ENCODE measurements at places on chromosomes 5 and 9.

GRCh38 chr9:131031005-131031641 lies 22.1 kb downstream of the LAMC3 start:
- no peak for DNase-seq

DNA sequence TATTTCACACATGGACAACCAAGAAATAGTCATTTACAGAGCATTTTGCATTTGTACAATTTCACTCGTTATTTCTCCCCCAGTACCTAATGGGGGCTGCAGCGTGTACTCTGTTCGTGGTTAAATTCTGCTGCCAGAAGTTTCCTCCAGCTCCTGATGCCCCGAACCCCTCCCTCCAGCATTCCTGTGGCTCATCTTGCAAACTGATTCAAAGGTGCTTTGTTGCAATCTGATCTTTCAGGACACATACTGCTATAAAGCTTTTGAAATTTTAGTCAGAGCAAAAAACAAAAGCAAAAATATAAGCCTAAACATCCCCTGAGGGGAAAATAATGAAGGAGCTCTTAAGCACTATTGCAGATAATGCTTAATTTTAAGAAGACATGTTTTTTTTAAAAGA lies 27.7 kb downstream of the UBLCP1 start:
- no peak for DNase-seq

GRCh38 chr5:37836235-37836591 lies 3.6 kb downstream of the GDNF start:
- no peak for DNase-seq

- no peak for DNase-seq
Measured at GRCh38 chr9:16193066-16193465, 640.2 kb downstream of the CCDC171 start.

DNA sequence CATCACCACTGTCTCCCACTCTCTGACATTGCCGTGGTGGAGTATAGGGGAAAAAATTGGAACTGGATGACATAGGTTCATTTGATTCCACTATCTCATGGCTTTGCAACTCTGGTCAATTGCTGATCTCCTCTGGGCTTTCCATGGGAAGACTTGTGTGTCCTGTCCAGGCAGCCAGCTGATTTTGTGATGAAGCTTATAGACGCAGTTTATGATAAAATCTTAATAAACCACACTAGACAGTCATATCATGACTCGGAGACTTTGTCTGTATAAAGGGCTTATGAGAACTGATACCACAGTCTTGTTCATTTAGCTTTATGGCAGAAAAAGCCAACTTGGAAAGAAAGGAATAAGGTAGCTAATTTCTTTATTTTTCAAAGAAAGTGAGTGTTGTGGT lies 296.5 kb downstream of the MAST4 start:
- DNase-seq = no peak

DNA sequence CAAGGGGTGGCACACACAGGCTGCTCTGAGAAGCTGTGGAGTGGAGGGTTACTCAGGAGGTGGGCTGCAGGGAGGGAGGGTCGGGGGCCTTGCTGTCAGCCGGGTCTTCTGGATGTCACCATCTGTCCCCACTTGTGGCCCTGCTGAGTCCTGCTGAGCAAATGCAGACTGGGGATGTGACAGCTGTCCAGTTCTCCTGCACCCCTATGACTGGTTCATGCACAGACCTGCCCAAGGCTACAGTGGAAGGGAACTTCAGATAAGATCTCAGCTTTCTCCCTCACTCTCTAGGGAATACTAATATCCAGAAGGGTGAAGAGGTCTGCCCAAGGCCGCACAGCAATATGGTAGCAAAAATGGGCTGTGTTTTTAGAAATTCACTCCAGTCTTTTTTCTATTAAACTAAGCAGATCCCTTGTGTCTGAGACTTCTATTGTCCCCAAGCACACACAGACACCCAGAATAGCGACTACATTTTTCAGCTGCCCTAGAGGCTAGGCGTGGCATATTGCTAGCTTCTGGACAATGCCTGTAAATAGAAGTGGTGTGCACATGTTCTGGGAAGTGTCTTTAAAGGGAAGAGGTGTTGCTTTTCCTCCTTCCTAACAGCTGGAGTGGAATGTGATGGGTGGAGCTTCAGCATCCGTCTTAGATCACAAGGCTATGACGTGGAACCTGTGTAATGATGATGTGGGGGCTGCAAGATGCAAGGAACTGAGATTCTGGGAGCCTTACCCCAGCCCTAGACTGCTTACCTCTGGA lies 51.1 kb upstream of the TBC1D2 start:
- DNase-seq = no peak

- no peak for DNase-seq
Measured at GRCh38 chr5:173735184-173735583, 118.7 kb upstream of the BOD1 start.

GRCh38 chr5:172505403-172505759 lies 51.1 kb upstream of the SH3PXD2B start:
- DNase-seq = no peak

GRCh38 chr9:79952401-79952800 lies 380.6 kb downstream of the TLE4 start:
- DNase-seq = no peak

DNA sequence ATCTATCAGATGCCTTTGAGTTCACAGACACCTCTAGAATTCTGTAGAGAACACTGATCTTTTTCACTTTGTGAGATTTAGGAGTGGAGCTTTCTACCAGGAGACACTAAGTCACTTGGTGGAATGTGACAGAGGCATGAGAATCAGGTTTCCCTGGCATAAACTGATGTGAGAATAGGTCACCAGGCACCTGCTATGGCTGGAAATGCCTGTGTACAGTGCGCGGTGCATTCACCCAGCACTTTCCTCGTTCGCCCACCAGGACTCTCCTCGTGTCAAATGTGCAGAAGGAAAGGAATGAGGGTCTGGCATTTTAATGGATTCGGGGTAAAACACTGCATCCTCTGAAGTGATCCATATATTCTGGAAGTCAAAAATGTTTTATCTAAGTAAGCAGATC lies 281.8 kb upstream of the TUT7 start:
- no peak for DNase-seq

DNA sequence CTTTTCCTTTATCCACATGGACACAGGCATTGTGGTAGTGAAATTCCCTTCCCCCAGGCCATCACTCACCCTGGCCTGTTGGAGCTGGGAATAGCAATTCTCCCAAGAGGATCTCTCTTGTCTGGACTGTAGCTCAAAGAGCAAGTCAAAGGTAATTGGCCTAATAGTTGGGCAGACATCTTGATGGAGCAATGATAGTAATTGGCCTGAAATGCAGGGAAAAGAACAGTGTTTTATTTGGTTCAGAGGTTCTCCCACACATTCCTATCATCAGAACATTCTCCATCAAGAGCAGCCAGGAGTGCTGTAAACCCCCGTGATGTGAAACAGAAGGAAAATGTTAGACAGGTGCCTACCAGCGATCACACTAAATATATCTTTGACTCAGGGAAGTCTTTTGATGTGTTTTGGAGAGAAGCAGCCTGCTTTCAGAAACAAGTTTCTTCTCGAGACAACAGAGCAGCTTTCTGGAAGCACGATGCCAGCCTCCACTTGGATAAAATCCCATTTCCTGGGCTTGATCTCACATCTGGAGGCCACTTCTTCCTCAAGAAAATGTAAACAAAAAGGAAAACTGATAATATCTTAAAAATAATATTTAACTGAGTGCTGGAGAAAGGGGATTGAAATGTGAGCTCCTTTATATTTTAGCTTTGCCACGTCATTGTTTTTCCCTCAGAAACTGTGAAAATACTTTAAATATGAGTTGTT lies 198.1 kb upstream of the WWC1 start:
- DNase-seq = no peak

DNA sequence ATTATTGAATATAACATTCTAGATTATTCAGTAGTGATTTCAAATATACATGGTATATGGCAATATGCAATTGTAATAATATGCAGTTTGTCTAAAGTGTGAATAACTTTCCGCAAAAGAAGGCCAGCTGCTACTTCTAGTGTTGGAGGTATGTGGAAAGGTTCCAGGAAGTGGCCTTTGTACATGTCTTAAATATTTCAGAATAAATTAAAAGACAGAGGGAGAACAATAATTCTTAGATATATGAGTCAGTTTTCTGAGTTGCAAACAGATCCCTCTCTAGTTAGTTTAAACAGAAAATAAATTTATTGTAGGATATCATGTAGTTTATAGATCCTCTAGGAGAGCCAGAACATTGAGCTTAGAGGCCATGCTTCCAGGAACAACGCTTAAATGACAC lies 210.8 kb upstream of the ELL2 start:
- no peak for DNase-seq

GRCh38 chr5:6827526-6828219 lies 114.4 kb downstream of the TENT4A start:
- peak; percentile 11 for DNase-seq

GRCh38 chr9:93612796-93613154 lies 36.4 kb downstream of the PHF2 start:
- DNase-seq = no peak

- no peak for DNase-seq
Measured at GRCh38 chr5:138360941-138361452, 8.5 kb downstream of the KDM3B start.

- no peak for DNase-seq
Measured at GRCh38 chr5:78293851-78294247, 649 bp downstream of the AP3B1 start.

- no peak for DNase-seq
Measured at GRCh38 chr5:165497707-165498106, 1992.3 kb downstream of the MAT2B start.

GRCh38 chr9:127680226-127680625 lies 26.6 kb upstream of the CFAP157 start:
- DNase-seq = no peak

GRCh38 chr5:127684726-127685467 lies 18.3 kb upstream of the CCDC192 start:
- no peak for DNase-seq

GRCh38 chr5:77030097-77031071 lies at the start of gene AGGF1:
Gene AGGF1 (plus strand): TSS chr5:77030404. CDS start chr5:77030767, 363 bp downstream.
- peak; percentile 87 for DNase-seq

GRCh38 chr9:135394699-135395645 lies 84.6 kb upstream of the PPP1R26 start:
- DNase-seq = no peak

GRCh38 chr9:114180696-114181606 lies 25.6 kb downstream of the COL27A1 start:
- DNase-seq = no peak

GRCh38 chr9:93911801-93912554 lies 43.2 kb downstream of the BARX1 start:
- no peak for DNase-seq

GRCh38 chr5:23631302-23632045 lies 124.1 kb downstream of the PRDM9 start:
- no peak for DNase-seq

- DNase-seq = peak; percentile 19
Measured at GRCh38 chr9:130171226-130172148, 717 bp upstream of the NCS1 start.

GRCh38 chr9:109369285-109369684 lies 48.4 kb upstream of the EPB41L4B start:
- DNase-seq = no peak

DNA sequence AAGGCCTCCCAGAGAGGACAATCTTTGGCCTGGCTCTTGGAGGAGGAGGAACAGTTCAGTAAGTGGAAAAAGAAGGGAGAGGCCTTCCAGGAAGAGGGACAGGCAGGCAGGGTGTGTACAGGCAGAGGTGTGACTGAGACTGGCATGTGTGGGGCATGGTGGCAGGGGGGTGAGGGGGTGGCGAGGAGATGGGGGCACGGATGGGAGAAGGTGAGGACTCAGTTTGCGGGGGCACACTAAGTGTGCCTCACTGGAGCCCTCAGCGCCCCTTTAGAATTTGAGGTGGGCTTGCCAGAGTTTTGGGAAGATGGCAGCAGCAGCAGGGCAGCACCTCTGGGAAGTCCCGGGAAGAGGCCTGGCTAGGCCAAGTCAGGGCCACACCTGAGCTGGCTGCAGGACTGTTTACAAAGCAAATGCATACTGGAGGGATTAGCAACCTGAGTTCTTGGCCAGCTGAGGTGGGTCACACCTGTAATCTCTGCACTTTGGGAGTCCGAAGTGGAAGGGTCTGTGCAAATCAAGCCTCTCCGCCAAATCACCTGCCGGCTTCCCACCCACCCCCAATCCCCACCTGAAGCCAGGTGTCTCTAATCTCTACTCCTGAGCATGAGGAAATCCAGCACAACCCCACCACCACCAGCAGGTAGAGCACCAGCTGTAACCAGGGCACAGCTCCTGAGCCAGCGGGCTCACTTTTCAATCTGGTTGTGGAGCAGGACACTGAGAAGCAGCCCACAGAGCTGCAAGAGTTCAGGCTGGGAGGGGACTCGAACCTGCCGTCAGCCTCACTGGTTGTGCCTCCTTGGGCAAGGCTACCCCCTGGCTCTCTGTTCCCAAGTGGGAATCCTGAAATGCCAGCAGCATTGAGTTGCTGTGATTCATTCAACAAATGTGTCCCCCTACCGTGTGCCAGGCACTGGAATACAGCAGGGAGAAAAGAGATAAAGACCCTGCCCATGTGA lies 10.2 kb upstream of the GABRP start:
- no peak for DNase-seq

DNA sequence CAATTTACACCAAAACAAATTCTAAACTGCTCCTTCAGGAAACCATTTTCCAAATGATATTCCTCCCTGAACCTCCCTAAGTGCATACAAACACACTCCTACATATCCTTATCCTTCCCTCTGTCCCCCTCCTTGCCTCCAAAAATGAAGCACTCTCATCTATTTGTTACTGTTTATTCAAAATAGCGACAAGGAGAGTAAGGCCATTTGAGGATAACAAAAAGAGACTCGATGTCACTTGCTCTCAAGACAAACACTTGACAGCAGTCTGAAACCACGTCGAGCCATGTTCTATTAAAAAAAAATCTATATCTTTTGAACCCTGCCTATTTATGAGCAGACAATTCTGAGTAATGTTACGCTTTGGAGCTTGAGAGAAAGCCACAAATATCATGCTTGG lies 547.9 kb downstream of the DTWD2 start:
- DNase-seq = no peak

GRCh38 chr5:171709930-171710329 lies 75.7 kb upstream of the SMIM23 start:
- no peak for DNase-seq

GRCh38 chr5:135079099-135079681 lies 45.2 kb upstream of the PITX1 start:
- no peak for DNase-seq

GRCh38 chr5:103119070-103119764 lies 721 bp downstream of the GIN1 start:
- DNase-seq = no peak
